ENCODE measurements at places on chromosomes 2 and 18. TPM values are rescaled to one million over a fixed set of nuclear protein-coding genes. Genes with fewer than 3 reads are reported as not detected.

Gene RAPGEF4
- 0.24 TPM for total RNA-seq

Gene ALK
- 0.03 TPM for total RNA-seq

Gene XIRP2
- total RNA-seq = not detected

Gene NCOA1
- 6.5 TPM for total RNA-seq

Gene PKDCC
- total RNA-seq = 12.9 TPM

Gene DSG4
- not detected for total RNA-seq

Gene FKBP1B
- 8.5 TPM for total RNA-seq

Gene POTEC
- total RNA-seq = 2.9 TPM

Gene PRKRA
- total RNA-seq = 27.7 TPM

Gene LOXHD1
- not detected for total RNA-seq

Gene POTEJ
- 0.06 TPM for total RNA-seq

Gene TMEM182
- 6.1 TPM for total RNA-seq

Gene IL36RN
- not detected for total RNA-seq

Gene PJVK
- 2.1 TPM for total RNA-seq

Gene HAAO
- not detected for total RNA-seq

Gene CAPN10
- 23.8 TPM for total RNA-seq

Gene SNTG2
- not detected for total RNA-seq
